Fibroblast of skin of back (primary cell): ENCODE measurements at places on chromosomes 2 and 18.

- DNase-seq, result no peak
These were observed 812.5 kb downstream of the DCC start for GRCh38 chr18:53152476-53152875.

GRCh38 chr18:78905334-78905733, 74.3 kb upstream of the SALL3 start:
- DNase-seq, result no peak

- no peak for DNase-seq
These were observed 20.2 kb upstream of the ADNP2 start for GRCh38 chr18:80088823-80089222.

DNA sequence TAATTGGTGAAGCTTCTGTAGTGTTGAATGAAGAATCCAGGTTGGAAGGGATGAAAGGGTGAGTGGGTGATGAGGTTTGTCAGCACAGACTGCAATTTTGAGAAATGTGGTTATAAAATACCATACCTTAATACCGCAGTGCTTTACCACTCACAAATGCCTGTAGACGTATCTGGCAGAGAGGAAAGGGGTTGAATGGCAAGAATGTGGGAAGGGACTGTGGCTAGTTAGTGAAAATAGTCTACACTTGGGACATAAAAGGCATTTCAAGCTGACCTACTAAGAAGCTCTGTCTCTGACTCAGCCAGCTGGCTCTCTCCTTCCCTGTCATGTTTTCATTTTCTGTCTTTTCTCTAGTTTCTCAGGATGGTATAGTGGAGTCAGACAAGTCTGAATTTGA, 25.1 kb downstream of the CDK15 start:
- peak; percentile 98 for DNase-seq

GRCh38 chr2:218996937-218997336, 3.7 kb upstream of the CRYBA2 start:
- DNase-seq, result no peak

- no peak for DNase-seq
These were observed 75.9 kb upstream of the CYRIA start for GRCh38 chr2:16741498-16741897.

GRCh38 chr2:124333784-124334183, 308.7 kb downstream of the CNTNAP5 start:
- DNase-seq, result no peak

GRCh38 chr2:186617771-186618170, 27.9 kb downstream of the ITGAV start:
- no peak for DNase-seq

- no peak for DNase-seq
These were observed 11.0 kb downstream of the FAM171B start for GRCh38 chr2:186704897-186705296.

- DNase-seq, result peak; percentile 17
These were observed 759.4 kb downstream of the ADCYAP1 start for GRCh38 chr18:1663879-1664705.

DNA sequence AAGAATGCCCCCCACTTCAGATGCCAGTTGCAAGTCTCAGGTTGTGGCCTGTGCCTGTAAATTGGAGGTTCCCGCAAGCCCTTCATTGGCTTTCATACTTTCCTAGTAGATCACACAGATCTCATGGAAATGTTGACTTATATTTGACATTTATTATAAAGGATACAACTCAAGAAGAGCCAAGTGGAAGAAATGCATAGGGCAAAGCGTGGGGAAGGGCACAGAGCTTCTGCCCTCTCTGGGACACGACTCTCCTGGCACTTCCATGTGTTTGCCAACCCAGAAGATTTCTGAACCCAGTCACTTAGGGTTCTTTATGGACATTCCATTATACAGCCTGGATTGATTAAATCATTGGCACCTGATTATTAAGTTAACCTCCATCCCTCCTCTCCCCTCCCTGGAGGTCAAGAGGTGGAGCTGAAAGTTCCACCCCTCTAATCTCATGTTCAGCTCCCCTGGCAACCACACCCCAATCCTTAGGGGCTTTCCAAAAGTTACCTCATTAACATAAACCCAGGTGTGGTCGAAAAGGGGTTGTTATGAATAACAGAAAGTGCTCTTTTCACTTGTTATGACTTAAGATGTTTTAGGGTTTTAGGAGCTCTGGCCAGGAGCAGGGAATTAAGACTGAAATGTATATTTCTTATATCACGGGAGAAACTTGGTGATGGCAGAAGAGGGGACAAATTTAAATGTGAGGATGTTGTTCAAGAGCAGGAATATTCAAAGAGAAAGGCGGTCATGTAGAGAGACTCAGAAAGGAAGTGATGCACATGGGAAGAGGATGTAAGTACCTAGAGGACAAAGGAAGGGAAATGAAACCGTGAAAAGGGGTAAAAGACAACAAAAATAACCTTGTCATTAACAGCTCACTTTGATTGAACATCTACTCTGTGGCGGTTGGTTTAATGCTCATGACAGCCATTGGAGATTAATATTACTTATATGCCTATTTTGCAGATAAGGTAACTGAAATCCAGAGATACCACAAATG, 31.8 kb downstream of the SP100 start:
- no peak for DNase-seq

GRCh38 chr2:195498176-195498575, 158.8 kb upstream of the SLC39A10 start:
- DNase-seq, result peak; percentile 22

DNA sequence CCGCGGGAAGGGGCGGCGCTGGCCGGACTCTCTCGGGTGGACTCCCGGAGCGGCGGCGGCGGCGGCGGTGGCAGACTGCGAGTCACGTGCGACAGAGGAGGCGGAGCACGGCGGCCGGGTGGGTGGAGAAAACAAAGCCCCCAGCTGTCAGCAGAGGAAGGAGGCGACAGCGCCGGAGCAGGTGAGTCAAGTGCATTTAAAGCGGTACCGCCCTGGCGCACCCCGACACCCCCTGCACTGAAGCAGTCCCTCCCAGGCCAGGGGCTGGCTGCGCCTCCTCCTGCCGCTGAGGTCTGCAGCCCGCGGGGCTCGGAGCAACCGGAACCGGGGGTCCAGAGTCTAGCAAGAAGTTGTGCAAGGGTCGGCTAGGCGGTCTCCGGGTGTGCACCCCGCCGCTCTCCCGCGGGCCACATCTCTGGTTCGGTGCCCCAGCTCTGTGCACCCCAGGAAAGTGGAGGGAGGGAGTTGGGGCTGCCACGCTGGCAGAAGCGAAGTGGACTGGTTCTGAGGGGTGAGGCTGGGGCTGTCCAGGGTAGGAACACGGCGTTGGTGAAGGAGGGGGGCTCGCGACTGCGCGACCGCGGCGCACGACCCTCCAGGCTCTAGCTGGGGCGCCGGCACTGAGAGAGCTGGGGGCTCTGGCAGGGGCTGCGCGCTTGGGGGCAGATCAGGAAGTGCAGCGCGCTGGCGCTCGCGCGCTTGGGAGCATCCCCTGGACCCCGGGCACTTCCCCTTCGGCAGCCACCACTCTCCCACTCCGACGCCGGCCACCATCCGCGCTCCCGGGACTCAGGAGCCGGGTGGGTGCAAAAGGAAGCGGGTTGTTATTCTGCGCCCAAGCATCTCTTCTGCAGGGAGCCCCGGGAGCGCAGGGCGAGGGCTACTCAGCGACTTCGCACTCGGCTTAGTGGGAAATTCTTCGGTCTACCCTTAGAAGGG, 64.0 kb upstream of the MAPRE2 start:
- peak; percentile 36 for DNase-seq

- peak; percentile 68 for DNase-seq
These were observed 80.9 kb downstream of the CHRNA1 start for GRCh38 chr2:174683392-174683759.

DNA sequence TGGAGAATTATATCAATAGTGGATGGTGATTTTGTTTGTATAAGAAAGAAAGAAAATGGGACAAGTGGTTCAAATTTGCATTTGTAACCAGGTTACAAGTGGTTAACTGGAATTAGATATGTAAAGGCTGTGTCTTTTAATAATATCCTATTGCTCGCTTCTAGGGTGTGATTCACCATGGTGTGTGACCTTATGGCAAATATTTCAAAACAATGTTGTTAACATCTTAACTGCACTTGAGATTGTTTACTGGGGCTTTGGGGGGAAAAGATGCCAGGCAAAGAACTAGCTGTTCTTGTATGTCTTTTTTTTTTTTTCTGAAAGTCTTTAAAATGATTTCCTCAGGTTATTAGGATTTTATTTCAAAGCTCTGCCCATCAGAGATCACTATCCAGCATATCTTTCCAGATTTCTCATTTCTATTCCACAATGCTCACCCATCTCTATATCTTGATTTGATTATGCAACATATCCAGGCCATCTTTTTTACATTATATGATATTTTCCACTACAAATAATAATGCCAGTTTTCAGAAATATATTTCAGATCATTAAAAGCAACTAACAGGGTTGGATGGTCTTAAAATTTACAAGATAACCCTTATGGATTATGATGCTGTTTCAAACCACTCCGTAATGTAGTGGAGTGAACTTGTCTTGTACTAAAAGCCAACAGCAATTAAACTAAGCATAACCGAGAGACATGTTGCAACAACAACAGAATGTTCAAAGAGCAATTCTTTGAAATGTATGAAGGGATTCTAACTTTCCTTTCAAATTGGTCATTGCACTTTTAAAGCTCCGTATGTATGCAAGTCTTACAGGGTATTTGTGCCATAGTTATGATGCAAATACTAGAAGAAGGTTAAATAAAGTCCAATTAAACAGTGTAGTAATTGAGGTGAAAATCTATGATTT, 341.5 kb upstream of the ETAA1 start:
- no peak for DNase-seq

DNA sequence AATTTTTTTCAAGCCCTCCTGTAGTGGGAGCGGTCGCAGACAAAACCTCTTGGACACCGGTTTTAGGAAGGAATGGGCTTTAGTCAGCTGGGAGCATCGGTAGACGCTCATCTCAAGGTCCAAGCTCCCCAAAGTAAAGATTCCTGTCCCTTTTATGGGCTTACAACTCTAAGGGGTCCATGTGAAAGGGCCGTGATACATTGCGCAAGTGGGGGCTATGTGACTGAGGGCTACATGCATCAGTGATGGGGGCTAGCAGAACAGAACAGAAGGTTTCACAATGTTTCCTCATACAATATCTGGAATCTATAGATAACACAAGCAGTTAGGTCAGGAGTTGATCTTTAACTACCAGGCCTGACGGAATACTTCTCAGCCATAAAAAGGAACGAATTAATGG, 62.5 kb downstream of the CAMKMT start:
- DNase-seq, result no peak

GRCh38 chr2:203934041-203934492, 2.5 kb upstream of the ICOS start:
- no peak for DNase-seq

GRCh38 chr2:134253117-134253704, 661 bp upstream of the MGAT5 start:
- DNase-seq, result no peak

DNA sequence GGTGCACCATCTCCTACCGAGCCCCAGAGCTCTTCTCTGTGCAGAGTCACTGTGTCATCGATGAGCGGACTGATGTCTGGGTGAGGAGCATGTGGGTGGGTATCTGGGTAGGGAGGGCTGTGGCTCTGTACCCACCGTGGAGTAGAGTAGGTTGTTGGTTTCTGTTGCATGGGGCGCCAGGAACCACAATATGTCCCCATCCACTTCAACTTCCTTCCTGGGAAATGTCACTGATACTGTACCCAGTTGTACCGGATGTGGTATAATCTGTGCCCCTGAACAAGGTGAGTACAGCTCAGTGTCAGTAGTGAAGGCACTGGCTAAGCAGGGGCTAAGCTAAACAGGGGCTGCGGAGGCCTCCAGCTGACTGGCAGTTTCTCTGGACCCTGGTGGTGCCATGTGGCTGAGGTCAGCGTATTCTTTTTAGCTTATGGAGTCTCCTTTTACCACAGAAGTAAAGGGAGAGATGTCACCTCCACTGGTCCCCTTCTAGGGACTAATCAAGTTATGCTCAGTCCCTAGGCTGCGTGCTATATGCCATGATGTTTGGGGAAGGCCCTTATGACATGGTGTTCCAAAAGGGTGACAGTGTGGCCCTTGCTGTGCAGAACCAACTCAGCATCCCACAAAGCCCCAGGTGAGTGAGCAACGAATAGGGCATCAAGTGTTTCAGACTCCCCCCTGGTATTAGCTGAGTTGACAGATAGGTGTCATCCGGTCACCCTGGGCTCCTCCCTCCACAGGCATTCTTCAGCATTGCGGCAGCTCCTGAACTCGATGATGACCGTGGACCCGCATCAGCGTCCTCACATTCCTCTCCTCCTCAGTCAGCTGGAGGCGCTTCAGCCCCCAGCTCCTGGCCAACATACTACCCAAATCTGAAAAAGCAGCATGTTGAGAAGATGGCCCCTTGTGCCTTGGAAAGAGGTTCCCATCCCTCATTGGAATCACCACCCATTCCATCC, 2.7 kb downstream of the STK16 start:
- no peak for DNase-seq
